ENCODE measurements at places on chromosomes 11 and 22.

GRCh38 chr22:27292542-27293299 is 508.8 kb downstream of the MN1 start:
- no peak for DNase-seq

DNA sequence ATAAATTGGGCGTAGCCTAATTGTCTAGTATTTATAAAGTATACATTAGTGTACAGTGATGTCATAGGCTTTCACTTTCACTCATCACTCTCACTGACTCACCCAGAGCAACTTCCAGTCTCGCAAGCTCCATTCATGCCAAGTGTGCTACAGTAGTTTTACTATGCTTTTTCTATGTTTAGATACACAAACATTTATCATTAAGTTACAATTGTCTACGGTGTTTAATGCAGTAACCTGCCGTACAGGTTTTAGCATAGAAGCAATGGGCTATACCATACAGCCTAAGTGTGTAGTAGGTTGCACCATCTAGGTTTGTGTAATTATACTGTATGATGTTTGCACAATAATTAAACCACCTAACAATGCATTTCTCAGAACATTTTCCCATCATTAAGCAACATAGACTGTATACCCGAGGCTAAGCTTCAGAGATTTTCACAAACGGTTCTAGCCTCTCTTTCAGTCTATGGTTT is 17.5 kb downstream of the OR9G1 start:
- DNase-seq: no peak

DNA sequence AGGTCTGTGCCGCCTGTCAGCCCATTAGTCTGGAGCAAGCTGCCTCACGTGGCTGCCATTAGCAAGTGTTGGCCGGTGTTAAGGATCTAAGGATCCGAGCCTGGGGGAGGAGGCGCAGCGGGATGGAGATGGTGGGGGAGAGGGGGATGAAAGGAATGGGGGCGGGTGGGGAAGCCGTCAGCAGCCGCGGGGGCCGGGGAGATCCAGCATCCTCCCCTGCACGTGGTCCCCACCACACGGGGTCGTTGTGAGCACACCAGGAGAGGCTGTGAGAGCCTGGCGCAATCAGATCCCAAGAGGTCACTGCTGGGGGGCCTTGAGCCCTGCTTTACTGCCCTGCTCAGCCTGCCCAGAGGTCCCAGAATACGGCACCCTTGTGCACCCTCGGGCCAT is 7.3 kb downstream of the CABP7 start:
- no peak for DNase-seq

DNA sequence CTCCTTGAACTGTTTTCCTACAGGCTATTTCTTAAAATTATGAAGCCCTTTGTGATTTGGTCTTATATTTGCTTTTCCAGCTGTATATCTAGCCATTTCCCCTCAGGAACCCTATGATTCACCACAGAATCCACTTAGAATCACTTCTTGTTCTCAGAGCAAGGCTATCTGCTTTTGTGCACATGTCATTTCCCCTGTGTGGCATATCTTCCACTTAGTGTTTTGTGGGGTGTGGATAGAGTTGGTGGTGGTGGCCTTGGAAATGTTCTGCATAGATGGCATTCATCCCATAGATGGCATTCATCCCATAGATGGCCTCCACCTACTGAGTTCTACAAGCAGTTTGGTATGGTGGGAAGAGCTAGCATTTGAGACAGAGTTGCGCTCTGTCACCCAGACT is 44.7 kb downstream of the SWAP70 start:
- DNase-seq: no peak

GRCh38 chr11:72553706-72554105 is 119.4 kb upstream of the CLPB start:
- DNase-seq: no peak

DNA sequence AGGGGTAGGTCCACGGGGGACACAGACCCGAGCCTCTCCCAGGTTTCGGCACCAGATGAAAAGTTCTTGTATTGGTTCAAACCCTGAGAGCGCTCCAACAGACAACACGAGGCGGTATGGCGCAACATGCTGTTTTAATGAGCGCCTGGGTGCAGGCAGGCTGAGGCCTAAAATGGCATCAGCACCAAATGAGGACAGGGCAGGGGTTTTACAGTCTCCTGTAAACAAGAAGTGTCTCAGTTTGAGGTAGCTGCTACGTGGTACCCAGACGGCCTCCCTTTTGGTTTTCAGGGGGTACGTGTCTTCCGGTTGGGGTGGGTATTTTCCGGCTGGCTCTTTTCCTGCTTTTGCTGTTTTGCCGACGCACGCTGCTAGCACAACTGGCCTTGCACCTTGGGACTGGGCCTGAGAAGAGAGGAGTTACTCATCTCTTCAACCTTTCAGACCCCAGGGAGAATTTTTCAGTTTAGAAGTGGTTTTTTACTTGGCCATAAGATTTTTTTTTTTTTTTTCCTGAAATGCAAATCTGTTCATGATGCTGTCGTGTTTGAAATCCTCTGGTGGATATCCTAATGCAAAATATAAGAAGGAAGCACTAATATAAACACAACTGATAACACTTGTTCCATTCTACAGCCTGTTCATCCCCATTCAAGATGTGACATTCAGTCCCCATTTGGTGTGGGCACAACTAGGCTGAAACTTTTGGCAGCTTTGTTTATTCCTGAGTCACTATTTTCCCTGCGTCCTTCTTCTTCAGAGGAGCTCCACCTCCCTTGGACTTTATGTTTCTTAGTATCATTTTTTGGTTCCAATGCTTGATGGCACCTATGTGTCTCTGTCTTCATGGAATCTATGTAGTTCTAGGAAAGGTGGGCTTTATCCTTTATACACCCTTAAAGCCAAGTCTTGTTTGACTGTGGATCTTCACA is 6.5 kb downstream of the PPFIBP2 start:
- DNase-seq: no peak

DNA sequence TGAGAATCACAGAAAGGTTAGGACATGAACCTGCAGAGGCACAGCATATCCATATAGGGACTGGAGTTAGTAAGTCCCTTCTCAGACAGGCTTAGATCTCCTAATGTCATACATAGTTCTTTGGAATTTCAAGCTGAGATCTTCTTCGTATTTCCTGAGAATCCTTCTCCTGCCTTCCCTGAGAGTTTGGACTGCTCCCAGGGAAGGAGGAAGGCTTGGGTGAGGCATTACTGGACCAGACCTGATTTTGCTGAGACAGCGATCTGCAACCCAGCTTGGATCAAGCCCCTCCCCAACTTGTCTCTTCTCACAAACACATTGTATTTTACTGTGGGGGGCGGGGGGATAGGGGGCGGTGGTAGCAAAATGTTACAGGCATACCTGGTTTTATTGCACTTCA is 108.5 kb downstream of the TSPAN18 start:
- DNase-seq: no peak

DNA sequence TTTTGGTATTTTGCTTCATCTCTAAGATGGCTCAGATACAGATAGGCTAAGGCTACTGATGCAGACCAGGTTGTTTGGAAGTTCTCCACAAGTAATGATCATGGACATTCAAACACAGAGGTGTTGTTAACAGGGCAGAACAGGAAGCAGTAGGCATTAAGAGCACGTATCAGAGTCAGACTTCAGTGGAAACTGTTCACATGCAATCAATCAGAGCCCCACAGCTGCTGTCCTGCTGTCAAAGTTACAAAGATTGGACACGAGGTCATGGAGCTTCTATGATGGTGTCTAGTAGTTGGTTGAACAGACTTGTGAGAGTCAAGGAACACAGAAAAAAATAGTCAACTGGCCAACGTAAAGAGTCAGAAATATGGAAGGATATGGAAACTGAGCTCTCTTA is 19.8 kb downstream of the OR10D3 start:
- no peak for DNase-seq

DNA sequence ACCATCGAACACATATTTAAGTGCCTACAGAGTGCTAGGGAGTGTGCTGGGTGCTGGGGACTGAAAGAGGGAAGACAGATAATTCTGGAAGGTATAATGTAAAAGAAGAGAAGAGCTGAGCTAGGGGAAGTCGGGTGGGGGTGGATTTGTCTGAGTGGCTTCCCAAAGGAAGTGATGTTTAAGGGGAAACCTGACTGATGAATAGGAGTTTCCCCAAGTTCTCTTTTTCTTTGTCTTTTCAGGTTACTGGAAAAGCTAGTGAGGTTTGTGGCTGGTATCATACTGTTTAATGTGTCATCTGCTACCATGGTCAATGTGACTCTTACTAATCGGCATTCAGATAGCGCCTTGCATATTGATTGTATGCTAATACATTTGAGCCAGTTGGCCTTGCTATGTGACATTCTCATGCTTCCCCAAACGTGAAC is 151.6 kb upstream of the MTMR2 start:
- DNase-seq: no peak

All from stimulated activated CD8-positive, alpha-beta memory T cell treated with anti-CD3 and anti-CD28 coated beads, Interleukin-7, amount 100 ng/mL, for 1 hour (primary cell).